AG08396 (cell line): ENCODE measurements at places on chromosomes 7 and 10.

GRCh38 chr10:114110174-114110972 lies 63.6 kb downstream of the CCDC186 start:
- no peak for DNase-seq

DNA sequence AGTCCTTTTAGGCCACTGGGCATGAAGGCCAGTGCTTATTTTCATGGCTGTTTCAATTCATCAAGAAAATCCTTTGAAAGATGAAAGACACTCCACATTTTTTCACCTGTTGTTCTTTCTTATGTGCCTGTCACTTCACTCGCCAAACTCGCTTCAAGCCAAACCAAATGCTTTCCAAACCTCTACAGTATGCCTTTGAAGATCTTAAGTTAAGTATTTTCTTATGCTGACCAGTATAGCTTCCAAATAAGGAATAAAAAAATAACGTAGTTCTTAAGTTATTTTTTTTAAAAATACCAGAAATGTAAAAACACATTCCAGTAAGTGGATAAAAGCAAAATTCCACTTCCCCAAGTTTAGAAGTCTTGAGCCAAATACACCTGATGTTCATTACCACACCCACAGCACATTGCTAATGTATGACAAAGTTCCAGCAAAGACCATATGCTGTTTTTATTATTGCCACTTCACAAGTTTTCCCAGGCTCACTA lies 186.1 kb downstream of the MTERF1 start:
- no peak for DNase-seq

- no peak for DNase-seq
Measured at GRCh38 chr7:1526271-1526754, 4.2 kb upstream of the MAFK start.

- no peak for DNase-seq
Measured at GRCh38 chr7:128846781-128847444, 15.7 kb upstream of the ATP6V1F start.

DNA sequence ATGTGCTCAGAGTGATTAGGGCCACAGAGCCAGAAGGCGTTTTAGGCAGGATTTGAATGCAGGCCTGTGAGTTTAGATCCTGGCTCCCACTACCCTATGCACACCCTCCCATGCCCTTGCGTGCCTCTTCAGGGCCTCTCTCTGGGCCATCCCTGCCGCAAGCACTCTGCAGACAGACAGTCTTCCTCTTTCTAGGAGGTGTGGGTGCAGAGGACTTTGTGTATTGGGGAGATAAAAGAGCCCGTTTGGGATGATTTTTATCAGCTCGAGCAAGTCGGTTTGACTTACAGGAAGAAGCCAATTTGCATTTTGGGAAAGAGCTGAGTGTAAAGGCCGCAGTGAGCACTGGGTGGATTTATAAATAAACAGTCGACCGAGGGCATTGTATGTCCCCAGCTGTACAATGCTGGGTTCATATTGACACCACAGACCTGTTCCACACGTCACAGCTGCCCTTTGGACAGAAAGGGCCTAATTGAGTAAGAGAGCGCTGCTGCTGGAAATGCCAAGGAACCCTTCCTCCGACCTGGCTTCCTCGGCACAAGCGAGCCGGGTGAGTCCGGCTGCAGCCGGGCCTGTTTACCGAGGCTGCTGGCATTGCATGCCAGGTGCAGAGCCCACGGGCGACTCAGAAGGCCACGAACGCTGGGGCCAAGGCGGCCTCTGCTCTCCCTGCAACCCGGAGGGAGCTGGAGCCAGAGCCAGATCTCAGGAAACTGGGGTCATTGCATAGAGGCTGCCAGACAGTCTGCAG lies 25.1 kb downstream of the ZMIZ1 start:
- no peak for DNase-seq

DNA sequence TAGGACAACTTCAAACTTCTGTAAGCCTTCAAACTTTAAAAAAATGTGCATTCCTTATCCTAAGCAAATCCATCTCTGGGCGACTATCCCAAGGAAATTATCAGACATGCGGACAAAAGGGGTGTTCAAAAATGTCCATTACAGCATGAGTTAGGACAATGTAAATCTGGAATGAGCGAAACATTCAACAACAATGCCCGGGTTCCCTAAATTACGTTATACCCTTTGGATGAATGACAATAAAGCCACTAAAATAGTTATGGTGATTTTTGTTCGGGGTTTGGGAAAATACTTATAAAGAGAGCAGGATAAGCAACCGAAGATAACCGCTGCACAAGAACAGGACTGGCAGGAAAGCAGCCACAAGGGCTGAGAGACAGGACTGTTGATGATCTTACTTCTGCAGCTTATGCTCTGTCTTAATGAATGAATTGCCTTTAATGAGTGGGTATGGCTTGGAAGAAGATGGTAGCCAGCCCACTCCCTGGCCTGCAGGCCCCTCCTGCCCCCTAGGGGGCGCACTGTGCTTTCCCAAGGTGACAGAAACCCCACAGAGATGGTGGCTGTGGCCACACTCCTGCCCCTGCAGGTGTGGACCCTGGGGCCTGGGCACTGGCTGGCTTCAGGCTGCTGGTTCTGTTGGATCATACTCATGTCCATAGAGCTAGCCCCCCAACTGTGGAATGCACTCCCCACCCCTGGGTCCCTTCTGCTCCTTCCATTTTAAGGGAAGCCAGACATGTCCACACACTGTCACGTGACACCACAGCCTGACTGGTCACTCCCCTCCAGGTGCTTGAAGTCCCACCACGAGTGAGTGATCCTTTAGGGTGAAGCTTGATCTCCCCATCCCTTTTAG lies 45.0 kb downstream of the ZCCHC24 start:
- peak; percentile 60 for DNase-seq

- no peak for DNase-seq
Measured at GRCh38 chr7:66146701-66147100, 32.1 kb downstream of the CRCP start.

DNA sequence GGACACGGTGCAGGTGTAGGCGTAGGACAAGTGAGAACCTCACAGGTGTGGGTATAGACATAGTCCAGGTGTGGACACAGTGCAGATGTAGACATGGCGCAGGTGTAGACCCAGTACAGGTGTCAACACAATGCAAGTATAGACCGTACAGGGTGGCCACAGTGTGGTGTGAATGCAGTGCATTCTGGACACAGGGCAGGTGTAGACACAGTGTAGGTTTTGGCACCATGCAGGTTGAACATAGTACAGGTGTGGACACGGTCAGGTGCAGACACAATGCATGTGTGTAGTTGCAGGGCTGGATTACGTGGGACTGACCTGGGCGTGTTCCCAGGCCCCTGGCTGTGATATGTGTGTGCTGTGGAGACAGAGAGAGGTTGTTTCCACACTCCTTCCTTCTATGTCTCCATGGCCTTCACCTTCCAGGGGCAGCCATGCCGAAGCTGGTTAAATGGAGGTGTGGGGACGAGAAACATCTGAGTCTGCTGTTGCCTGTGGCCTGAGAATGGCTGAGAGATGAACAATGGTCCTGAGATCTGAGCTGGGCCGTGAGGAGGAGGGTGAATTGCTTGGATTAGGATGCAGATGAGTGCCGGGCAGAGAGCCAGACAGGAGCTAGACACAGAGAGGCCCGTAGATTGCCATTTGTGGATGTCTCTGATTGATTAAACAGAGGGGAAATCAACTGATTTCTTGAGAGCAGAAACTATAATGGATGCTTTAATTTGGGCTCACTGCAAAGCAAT lies 343.9 kb upstream of the SHH start:
- no peak for DNase-seq

GRCh38 chr10:74310652-74311257 lies 159.7 kb downstream of the ADK start:
- no peak for DNase-seq

GRCh38 chr10:111967547-111967946 lies 216.0 kb downstream of the GPAM start:
- DNase-seq: no peak

- DNase-seq: no peak
Measured at GRCh38 chr10:89348481-89348880, 20.7 kb downstream of the IFIT3 start.

- no peak for DNase-seq
Measured at GRCh38 chr7:2644562-2645273, 12.9 kb downstream of the TTYH3 start.

DNA sequence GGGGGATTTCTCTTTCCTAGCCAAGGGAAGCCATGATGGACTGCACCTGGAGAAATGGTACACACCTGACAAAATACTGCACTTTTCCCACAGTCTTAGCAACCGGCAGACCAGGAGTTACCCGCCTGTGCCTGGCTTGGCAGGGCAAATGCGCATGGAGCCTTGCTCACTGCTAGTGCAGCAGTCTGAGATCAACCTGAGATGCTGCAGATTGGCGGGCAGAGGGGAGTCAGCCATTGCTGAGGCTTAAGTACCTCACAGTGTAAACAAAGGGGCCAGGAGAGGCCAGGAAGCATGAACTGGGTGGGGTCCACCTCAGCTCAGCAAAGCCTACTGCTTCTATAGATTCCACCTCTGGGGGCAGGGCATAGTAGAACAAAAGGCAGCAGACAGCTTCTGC lies 49.4 kb downstream of the OR13A1 start:
- no peak for DNase-seq

- DNase-seq: no peak
Measured at GRCh38 chr10:32461203-32461602, 15.3 kb downstream of the CCDC7 start.

DNA sequence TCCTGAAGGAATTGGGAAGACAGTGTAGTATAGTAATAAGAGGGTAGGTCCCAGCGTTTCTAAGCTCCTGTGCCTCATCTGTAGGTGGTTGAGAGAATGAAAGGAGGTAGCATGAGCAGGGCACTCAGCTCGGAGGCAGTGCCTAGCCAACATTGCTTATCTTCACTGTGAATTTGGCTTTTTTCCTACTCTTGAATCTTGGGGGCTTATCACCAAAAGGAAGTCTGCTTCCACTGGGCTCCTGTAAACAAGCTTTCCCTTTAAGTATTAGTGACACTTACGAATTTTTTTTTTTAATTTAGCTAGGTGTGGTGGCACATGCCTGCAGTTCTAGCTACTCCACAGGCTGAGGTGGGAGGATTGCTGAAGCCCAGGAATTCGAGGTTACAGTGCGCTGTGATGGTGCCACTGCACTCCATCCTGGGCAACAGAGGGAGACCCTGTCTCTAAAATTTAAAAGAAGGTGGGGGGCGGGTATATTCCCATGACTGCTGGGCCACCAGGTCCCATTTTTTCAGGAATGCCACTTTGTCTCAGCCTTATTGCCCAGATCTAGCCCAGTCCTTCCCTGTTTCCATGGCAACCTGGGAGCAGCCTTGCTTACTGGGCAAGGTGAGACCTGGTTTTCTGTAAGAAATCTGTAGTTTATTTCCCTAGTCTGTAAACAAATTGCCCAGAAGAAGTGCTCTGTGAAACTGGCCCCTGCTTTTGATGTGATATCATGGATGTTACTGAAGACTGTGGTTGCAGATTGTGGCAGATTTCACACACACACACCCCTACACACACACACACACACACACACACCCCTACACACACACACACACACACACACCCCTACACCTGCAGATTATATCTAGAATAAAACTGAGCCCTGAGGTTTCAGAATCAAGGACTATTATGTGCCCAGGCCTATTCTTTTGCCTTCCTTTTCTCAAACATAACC lies 19.4 kb downstream of the OGDH start:
- no peak for DNase-seq

DNA sequence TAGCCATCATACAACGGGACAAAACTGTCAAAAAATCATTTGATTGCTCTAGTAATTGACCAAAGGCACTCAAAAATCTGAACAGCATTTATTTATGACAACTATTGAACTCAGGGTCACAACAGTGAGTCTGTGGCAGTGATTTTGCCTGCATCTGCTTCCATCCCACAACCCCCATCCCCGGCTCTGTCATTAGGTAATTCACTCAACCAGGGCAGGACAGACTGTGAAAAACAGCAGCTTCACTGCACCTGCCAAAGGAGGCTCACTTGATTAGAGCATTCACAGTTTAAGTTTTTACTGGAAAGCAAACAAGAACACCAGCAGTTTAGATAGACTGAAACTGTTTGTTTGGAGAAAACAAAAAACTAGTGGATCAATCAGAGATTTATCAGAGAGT lies 22.2 kb downstream of the NRCAM start:
- DNase-seq: no peak

- no peak for DNase-seq
Measured at GRCh38 chr10:88745633-88746032, 14.2 kb upstream of the LIPN start.

DNA sequence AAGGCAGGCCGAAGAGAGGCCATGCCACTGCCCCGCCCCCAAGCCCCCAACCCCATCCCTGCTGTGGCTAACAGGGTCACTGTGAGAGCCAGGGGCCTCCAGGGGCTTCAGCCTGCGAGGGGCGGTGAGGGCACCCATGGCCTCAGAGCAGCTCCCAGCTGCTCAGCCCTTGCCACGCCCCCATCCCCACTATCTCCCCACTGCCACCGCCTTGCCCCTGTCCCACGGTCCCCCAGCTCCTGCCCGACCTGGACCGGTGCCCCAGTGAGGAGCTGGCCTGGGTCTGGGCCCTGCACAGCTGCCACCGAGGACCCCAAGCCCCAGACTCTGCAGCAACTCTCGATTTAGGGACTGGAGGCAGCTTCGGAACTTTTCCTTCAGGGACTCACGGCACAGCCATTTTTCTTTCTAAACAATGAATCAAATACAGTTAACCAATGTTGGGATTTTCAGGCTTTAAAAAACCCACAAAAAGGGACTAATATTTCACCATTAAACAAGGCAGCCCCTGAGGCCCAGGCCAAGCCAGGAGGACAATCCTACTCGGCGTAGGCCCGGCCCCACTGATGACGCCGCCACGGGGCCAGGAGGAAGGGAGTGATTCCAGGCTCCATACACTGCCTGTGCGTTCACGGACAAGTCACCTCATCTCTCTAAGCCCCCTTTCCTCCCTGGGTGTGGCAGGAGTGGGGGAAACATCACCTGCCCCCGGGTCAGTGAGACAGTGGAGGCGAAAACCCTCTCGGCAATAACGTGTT lies 237.1 kb downstream of the ELFN1 start:
- DNase-seq: no peak

DNA sequence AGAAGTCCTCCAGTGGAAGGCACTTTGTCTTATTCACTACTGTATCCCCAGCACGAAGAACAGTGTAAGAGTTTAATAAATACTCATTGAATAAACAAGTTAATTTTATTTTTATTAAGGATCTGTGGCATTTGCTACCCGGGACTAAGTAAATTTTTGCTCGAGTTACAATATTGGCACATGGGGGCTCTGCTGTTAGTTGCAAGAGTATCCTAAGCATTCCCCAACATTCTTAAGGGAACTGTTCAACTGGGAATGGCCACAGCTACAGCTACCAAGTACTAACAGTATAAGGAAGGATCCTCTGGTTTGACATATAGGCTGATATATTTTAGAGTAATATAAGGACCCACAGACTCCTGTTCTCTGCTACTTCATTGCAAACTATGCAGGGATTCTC lies 8.7 kb upstream of the LRRTM3 start:
- DNase-seq: no peak

GRCh38 chr7:100506356-100506923 lies 22.7 kb downstream of the NYAP1 start:
- DNase-seq: no peak
